ENCODE measurements at places on chromosomes 16 and 17.

DNA sequence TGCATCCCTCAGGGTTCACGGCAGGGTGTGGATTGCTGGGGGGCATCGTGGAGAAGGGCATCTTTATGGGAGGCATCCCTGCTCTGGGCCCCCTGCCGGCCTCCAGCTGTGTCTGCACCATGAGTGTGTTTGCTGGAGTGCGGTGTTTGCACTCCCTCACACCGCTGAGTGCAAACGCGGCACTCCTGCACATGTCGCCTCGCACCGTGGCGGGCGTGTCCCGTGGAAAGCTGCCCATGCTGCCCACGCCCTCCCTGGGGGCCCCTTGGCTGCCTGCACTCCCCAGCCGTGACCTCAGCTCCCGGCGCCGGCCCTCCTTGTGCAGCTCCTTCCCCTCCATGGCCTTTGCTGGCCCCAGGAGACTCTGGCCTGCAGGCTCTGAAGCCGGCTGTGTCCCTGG, 74.6 kb upstream of the ZNF750 start:
- DNase-seq = no peak

DNA sequence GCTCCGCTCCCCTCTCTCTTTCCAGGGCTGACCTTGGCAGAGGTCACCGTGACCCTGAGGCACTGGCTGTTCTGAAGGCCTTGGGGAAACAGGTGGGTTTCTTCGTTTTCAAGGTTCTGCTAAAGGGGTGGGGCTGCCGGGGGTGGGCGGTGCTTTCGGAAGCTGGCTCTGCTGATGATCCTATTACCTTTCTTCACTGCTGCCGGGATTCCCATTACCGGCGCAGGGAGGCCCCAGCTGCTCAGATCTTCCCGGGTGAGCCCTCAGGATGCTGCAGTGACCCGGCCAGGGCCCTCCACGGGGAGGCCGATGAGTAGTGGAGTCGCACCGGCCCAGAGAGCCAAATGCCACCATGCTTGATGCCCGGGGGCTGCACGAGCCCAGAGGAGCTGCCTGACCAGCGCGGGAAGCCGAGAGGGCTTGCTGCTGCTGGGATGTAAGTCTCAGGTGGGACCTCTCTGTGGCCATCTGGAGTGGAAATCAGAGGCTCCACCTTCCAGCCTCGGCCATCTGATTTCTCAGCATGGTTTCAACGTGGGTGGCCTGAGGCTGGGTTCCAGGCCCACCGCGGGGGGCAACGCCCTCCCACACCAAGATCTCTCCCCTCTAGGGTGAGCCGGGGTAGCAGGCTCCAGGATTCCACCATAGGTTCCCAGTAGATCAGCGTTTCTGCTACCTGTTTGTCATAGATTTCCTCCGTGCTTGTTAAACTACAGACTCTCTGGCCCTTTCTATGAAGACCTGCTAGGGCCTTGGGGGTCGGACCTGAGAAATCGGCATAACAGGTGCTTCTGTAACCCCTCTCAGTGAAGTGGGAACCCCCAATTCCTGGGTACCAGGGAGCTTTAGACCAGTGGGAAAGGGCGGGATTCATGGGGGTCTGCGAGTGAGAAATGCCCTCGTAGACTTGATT, 21.6 kb upstream of the ADCY7 start:
- no peak for DNase-seq

- DNase-seq = peak; percentile 49
Observed at GRCh38 chr16:10981697-10982216, 37.4 kb downstream of the CLEC16A start.

DNA sequence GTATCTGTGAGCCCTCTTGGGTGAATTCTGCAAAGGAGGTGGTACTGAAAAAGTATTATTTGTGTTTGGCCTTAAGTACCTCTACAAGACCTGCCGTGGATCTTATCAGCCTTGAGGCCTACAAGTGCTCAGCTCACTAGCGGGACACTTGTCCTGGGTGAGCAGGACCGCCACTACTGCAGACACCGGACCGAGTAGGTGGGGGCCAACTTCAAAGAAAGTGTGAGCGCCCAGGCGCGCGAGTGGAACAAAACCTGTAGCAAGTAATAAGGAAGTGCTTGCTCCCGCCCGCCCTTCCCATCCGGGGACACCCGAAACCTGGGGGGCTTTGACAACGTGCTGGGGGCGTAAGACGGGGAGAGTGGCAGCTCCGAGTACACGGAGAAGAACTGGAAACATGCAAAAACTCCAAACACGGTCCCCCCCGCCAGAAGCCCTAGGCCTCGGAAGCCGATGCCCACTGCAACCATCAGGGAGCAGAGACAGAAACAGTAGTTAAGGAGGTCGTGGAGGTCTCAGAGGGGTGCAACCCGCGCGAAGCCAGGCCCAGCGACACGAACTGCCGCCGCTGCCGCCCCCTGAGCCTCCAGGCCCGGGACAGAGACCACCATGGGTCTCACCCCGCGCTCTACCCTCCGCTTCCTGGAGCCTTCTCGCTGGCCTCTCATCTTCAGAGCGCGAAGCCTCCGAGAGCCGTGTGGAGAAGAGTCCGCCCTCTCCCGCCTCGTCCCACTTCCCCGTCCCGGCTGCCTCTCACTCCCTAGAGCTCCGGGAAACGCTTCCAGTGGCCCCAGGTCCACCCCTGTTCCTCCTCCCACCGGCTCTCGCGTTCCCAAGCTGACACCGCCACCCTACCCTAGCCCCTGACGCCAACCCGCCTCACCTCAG, 537 bp downstream of the CNOT1 start:
- peak; percentile 77 for DNase-seq

DNA sequence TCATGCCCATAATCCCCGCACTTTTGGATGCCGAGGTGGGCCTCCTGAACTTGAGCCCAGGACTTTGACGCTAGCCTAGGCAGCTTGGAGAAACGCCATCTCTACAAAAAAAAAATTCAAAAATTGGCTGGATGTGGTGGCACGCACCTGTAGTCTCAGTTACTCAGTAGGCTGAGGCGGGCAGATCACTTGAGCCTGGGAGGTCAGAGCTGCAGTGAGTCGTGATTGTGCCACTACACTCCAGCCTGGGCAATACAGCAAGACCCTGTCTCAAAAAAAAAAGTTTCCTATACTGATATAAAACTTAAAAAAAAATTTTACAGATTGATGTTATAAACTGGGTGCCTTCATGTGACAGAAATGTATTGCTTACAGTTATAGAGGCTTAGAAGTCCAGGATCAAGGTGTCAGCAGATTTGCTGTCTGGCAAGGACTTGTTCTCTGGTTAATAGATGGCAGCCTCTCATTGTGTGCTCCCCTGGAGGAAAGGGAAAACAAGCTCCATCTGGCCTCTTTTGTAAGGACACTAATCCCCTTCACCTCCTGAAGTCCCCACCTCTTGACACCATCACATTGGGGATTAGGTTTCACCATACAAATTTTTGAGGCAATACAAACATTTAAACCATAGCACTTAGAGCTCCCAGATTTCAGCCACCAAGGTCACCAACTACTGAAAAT, 8.5 kb upstream of the CES3 start:
- no peak for DNase-seq

GRCh38 chr16:55346475-55346874, 22.5 kb downstream of the IRX6 start:
- DNase-seq = no peak

DNA sequence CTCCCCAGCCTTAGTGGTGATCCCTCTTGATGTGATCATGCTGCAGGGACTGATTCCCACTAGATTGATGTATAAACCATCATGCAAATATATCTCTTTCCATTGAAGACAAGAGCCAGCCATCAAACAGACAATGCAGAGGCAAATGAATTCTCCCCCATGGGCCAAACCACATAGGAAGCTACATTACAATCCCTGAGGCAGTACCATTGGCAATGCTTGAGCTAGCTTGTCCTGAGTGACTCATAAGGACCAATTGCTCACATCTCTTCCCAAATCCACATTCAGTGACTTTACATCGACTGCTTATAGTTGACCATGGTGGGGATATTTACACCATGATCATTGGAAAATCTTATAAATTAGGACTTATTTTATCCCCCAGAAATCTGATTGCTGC, 242.2 kb downstream of the SHISA9 start:
- no peak for DNase-seq

- no peak for DNase-seq
Observed at GRCh38 chr17:48406936-48407567, 23.0 kb downstream of the SKAP1 start.

- peak; percentile 1 for DNase-seq
Observed at GRCh38 chr17:54795046-54795445, 105.6 kb upstream of the TOM1L1 start.

GRCh38 chr17:69716556-69716955, 302.1 kb downstream of the MAP2K6 start:
- DNase-seq = no peak

GRCh38 chr16:17259751-17260270, 210.9 kb downstream of the XYLT1 start:
- DNase-seq = no peak

- no peak for DNase-seq
Observed at GRCh38 chr16:88445583-88445960, 7.5 kb upstream of the ZFPM1 start.

DNA sequence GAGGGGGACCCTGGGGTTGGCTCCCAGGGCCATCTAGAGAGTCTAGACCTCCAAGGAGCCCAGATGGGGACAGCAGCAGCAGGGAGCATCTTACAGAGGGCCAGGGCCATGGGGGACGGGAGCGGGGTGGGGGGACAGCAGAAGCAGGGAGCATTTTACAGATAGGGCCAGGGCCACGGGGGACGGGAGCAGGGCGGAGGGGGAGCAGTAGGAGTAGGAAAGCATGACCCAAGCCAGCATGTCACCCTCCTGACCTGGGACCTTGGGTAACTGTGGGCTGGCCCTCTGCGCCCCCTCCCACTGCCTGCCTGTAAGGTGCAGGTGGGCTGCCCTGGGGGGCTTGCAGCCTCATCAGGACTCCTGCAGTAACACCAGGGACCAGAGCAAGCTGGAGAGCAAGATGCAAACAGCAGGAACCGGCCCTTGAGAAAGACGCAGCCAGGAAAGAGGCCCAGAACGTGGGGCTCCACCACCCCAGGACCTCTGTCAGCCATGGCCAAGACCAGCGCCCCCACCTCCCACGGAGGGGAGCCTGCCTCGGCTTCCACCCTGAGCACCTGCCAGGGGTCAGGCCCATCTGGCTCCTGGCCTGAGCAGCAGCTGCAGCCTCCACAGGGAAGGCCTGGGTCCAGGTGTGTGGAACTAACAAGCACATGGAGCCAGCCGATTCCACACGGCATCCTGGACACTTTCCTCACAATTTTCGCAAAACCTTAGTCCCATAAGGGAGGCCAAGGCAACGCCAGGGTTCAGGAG, 2.4 kb downstream of the ZNF598 start:
- DNase-seq = no peak

DNA sequence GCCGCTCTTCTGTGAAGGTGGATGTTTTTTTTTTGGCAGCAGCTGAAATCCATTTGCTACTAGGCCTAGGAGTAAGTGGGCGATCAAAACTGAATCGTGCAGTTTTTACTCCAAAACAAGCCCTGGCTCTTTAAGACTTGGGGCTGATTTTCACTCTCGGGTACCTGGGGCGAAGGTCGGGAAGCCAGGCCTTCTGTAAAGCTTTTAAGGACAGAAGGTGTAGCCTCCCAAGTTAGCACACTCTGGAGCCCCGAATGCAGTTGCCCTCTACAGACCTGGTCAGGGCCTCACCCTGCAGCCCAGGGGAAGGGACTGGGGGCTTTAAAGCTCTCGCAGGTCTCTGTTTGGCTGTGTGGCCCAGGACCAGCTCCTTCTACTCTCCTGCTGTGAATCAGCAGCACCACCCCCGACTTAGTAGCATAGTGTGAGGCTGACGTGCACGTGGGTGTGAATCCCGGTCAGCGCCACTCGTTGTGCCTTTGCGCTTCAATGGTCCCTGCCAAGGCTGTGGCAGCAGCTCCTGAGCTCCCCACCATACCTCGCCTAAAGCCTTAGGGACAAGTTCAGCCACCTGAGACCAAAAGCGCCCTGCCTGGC, 49.9 kb downstream of the TMEM235 start:
- no peak for DNase-seq

GRCh38 chr17:28470266-28470913, 3.1 kb upstream of the SLC13A2 start:
- DNase-seq = no peak

DNA sequence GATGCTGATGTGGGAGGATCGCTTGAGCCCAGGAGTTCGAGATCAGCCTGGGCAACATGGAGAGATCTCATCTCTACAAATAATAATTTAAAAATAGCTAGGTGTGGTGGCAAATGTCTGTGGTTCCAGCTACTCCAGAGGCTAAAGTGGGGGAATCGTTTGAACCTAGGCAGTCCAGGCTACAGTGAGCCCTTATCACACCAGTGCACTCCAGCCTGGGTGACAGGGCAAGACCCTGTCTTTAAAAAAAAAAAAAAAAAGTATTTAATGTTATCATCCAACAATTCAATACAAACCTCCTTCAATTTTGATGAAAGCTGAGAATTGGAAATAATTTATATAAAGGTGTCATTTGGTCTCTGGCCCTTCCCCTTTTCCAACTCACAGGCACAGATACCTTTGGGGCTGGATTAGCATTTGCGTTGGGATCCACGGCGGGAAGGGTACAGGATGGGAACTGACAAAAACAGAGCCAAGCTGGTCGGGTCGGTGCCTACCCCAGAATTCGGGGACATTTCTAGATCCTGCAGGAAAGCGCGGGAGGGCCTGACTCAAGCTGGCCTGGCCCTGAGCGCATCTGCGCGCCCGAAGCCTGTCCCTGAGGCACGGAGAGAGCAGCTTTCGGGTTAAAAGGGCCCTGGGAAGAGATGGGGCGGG, 860 bp upstream of the DCAF7 start:
- DNase-seq = no peak

DNA sequence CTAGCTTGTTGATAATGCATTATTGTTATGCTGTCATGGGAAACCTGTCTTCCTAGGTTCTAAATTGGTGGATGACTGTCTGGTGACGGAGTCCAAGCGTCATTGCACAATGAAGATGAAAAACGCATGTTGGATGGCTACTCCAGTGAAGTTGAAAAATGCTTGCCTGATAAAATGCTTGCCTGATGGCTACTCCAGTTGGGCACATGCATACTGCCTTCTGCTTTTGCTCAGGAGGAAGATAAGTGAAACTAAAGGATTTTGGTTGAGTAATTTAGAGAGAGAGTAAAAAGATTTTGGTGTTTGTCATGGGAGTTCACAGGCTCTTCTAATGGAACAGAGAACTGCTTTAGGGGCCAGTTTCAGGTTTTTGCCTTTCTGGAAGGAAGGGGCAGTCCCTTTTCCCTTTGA, 118.6 kb downstream of the PRKCA start:
- no peak for DNase-seq

GRCh38 chr17:21167303-21167702, 40.5 kb downstream of the DHRS7B start:
- DNase-seq = no peak

DNA sequence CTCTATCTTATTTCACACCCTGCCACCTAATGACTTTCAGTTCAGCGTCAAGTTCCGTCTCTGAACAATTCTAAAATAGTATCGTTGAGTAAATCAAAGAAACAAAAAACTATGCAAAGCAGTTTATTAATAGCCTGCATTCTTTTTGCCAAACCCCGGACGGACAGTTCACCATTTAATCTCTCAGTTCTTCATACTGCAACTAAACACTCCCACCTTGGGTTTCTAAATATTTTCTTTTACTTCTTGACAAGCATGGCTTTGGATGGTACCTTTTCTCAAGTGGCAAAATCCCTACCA, 1.2 kb downstream of the MYH11 start:
- no peak for DNase-seq
